Kasumi-1 (cell line): ENCODE measurements at places on chromosomes 7 and 10.

DNA sequence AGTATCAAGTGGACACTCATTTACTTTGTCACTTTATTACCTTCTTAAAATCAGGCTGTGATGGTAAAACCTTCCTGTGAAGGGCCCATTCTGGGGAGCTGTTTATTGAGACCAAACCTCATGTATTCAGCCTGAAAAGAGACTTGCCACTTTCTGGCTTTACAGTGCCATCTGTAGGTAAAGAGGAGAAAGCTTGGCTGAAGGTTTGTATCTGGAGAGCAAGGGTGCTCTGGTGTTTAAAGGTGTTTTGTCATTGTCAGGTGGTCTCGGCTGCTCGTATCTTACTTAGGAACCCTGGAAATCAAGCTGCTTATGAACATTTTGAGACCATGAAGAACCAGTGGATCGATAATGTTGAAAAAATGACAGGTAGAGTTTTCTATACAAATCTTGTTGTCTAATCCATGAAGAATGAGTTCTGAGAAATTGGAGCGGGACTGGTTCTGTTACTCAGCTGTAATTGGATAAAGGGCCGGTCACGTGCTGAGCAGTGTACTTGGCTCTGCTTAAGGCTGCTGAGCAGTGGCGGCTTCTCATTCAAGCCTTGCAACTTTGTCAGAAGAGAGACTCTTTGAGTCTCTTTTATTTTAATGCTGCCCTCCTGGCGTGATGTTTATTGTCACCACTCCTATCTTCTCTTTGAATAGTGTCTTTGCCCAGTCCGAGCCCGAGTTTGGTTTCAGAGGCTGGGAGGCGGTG lies 46.9 kb downstream of the AP3M1 start:
- peak; percentile 87 for DNase-seq

DNA sequence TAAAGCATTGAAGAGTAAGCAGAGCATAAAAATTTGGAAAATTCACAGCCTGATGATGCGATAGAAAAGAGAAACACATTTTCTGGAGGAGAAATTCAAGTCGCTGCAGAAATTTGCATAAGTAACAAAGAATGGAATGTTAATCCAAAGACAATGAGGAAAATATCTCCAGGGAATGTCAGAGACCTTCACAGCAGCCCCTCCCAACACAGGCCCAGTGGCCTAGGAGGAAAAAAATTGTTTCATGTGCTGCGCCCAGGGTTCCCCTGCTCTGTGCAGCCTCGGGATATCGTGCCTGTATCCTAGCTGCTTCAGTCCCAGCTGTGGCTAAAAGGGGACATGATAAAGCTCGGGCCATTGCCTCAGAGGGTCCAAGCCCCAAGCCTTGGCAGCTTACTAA lies 206.8 kb downstream of the TPK1 start:
- no peak for DNase-seq

DNA sequence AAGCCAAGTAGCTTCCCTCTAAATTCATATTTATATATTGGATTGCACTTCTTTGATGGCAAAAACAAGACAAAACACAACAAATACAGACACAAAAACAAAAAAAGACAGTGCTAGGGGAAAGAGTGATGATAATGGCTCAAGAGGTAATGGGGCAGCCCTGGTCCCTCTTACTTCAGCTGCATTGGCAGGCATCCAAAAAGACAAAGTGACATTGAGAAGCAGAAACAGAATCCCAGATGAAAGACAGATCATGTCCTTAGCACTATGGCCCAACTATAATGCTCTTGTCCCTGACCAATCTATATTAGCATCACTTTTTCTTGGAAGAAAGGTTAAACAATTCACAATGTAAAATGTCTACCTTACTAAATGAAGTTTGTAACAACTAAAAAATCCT lies 76.2 kb downstream of the GPR85 start:
- DNase-seq, result no peak

- DNase-seq, result no peak
Measured at GRCh38 chr7:85997515-85997914, 646.2 kb upstream of the GRM3 start.

- no peak for DNase-seq
Measured at GRCh38 chr7:131961054-131961680, 404.7 kb upstream of the PODXL start.

DNA sequence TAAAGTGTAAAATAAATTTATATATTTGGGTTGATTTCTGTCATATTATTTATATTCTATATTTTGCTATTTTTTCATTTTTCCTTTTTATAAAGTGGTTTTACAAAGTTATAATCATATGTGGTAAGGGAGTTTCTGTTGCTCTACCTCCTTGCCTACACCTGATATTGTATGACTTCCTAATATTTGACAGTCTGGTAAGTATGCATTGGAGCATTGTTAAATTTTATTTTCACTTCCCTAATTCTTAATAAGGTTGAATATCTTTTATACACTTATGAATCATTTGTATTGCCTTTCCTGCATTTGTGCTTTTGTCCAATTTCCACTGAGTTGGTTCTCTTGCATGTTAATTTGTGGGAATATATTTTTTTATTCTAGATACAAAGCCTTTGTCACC lies 492.4 kb downstream of the GRID1 start:
- no peak for DNase-seq

DNA sequence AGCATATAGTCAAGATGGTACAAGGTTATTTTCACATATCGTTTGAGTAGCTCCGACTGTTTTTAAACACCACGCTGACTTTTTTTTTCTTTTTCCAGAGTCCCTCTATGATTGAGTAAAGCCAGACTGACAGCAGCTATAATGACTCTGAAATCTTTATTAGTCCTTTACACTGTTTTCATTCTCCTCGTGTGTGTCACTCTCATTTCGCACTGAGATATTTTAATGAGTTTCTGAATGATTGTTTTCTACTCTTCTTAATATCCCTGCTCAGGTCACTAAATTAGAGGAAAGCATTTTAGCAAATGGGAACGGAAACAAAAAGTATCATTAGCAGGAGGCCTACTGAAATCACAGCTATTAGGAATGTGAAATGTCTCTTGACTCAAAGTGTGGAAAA lies 162.3 kb upstream of the MTPN start:
- DNase-seq, result no peak

GRCh38 chr7:4742051-4742573 lies 33.3 kb upstream of the AP5Z1 start:
- no peak for DNase-seq

GRCh38 chr7:71511361-71511807 lies 379.4 kb downstream of the GALNT17 start:
- DNase-seq, result no peak

DNA sequence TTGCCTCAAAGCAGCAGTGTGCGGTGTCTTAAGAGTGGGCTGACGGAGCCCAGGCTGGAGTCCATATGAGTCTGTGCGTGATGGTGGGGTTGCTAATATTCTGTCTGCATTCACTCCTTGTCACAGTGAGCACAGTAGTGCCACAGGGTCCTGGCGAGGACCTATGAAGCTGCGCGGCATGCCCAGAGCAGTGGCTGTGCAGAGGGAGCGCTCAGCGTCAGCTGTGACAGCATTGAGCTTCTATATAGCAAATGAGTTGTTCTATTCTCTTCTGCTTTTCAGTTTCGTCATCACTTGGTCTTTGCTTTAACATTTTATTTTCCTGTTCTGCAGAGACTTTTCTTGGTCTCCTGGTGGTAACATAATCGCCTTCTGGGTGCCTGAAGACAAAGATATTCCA lies 14.5 kb downstream of the EIF3B start:
- no peak for DNase-seq

- no peak for DNase-seq
Measured at GRCh38 chr7:120254845-120255244, 18.1 kb upstream of the KCND2 start.

GRCh38 chr10:44934416-44935200 lies 23.5 kb downstream of the TMEM72 start:
- no peak for DNase-seq

GRCh38 chr10:62433181-62433692 lies 59.1 kb downstream of the ZNF365 start:
- peak; percentile 26 for DNase-seq

DNA sequence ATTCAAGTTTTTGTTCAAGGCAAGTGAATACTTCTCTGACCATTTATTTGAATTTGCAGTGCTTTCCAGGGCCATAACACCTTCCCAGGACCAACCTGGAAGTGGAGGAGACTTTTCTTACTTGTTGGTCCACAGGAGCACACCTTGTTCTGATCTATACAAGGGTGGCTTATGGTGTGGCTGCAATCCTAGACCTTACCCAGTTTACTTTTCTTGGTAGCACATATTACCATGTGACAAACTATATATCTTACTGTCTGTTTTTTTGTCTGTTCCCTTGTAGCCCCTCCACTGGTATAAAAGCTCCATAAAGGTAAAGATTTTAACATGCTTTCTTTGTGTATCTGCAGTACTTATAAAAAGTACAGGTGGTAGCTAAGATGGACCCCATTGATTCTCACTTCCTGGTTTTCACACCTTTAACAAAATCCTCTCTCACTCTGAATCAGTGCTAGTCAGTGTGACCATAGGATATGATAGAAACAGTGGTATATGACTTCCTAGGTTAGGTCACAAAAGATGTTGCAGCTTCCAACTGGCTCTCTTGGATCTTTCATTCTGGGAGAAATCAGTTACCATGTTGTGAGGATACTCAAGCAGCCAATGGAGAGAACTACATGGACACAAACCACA lies 5.6 kb upstream of the ASB4 start:
- no peak for DNase-seq

- peak; percentile 41 for DNase-seq
Measured at GRCh38 chr7:2325162-2325561, 10.9 kb upstream of the SNX8 start.

DNA sequence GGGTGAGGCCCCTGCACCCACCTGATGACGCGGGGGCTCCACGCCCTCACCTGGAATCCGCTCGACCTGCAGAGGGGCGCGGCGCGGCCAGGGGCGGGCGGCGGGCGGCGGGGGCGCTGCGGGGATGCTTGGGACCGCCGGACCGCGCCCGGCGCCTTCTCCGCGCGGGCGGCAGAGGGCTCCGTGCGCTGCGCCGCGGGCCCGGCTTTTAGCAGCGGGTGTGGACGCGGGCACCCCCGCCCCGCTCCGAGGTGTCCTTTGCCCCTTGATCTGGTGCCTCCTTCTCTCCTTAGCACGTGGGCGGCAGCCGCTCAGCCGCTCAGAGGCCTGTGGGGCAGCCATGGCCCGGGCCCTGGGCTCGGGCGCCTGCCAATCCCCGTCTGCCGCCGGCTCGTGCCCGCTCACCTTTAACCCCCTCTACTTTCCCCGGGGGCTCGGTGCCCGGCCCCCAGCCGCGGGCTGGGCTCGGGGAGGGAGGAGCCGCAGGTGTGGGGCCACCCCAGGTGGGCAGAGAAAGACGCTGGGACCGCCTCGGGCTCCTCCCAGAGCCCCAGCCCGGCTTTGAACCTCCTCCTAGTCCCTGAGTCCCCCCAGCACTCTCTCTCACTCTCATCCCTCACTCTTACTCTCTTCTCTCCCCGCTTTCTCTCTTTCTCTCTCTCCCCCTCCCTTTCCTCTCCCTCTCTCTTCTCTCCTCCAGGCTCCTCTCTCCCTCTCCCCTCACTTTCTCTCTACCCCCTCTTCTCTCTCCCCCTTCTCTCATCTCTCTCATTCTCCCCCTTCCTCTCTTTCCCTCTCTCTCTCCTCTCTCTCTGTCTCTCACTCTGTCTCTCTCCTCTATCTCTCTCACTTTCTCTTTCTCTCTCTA lies 19.7 kb upstream of the VPS37D start:
- DNase-seq, result no peak

DNA sequence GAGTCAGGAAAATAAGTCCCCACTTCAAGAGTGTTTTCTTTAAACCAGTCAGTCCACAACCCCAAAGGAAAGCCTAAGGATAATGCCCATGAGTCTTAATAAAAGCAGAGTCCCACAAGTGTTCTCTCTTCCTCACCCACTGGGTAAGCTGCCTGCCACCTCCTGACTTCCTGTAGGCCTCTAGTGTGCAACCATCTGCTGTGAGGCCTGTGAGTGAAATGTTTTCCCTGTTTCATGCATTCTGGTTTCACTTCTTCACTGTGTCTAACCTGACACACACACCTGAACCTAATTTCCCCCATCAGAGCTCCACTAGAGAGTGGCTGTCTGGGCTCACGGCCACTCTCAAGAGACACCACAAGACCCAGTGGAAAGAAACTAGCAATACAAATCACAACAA lies 38.9 kb upstream of the GDF10 start:
- peak; percentile 47 for DNase-seq

GRCh38 chr7:55006499-55006898 lies 12.3 kb upstream of the EGFR start:
- no peak for DNase-seq

- DNase-seq, result no peak
Measured at GRCh38 chr10:131683281-131683861, 217.4 kb upstream of the PPP2R2D start.

GRCh38 chr10:64039198-64039597 lies 518.0 kb downstream of the REEP3 start:
- DNase-seq, result no peak

DNA sequence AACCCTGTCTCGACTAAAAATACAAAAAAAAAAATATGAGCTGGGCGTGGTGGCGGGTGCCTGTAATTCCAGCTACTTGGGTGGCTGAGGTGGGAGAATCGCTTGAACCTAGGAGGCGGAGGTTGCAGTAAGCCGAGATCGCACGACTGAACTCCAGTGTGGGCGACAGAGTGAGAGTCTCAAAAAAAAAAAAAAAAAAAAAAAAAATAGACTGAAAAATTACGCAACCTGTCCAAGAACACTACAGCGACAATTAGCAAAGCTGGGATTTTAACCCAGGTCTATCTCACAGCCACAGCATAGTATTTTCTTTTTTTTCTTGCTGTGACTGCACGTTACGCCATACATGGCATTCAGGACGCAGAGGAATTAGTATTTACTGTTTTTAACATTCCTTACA lies 1.1 kb upstream of the RABGEF1 start:
- no peak for DNase-seq

GRCh38 chr10:101000127-101000914 lies 713 bp downstream of the LZTS2 start:
- DNase-seq, result no peak

DNA sequence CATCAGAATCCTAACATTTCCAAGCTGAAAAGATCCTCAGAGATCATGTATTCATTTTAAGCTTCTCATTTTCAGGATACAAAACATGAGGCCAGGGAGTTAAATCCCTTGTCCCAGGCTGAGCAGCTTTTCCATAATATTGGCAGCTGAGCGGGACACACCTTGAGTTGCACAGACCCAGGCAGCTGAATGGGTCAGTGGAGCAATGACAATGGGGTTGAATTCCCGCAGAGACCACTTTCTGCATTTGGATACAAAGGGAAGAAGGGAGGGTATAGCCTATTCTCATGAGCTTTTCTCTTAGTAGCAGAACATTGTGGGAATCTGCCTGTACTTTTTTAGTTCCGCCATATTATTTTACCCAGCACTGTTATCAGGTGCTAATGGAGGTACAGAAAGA lies 49.5 kb downstream of the PRR15 start:
- DNase-seq, result no peak
